ENCODE measurements at places on chromosomes 3 and 15.

GRCh38 chr3:16151109-16151508 is 23.4 kb upstream of the GALNT15 start:
- DNase-seq, result peak; percentile 59

DNA sequence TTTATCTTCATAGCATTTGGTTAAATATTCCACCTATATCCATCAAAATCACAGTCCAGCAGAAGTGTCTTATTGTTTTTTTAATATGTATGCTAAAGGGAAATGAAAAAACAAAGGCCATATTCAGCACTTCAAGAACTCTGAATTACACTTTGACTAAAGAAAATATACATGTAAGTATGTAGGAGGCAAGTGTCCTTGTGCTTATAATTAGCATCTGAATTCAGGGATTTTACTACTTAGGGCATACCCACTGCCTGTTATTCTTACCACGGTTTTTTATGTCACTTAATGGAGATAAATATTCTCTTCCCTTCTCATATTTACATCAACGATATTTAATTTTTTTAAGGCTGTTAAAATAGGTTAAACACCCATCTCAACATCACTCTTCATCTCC is 117.3 kb downstream of the TBC1D5 start:
- DNase-seq, result no peak

- no peak for DNase-seq
Measured at GRCh38 chr15:81195339-81195864, 1.3 kb upstream of the IL16 start.

- peak; percentile 16 for DNase-seq
Measured at GRCh38 chr3:114154321-114154821, 24.5 kb downstream of the DRD3 start.

DNA sequence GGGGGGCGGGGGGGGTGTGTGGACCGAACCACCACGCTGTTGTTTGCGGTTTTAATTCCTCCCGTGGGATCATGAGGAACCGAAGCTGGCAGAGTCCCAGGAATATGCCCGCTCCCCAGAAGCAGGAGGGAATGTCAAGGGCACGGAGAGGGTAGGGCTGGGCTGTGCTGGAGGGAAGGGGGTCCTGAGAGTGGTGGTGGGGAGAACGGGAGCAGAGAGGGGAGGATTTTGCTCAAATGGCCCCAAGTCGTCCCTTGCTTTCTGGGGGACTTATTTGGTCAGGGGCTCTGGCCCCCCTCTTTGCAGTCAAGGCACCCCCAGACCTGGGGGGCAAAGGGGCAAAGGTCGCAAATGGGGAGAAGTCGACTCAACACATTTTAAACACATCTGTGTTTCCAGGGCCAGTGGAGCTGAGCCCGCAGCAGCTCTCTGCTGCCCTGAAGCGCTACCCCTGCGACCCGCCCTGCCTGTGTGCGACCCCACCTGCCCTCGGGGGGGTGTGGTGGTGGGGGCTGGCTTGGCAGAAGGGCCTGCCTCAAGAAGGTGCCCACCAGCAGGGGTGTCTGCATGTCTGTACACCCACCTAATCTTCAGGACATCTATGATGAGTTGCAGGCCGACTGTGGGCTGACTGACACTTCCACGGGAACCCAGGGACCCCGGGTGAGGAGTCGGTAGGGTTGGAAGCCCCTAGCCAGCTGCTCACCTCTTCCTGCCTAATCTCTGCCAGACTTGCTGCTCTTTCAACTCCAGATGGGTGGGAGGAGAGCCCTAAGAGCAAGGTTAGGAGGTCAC is 602 bp upstream of the ATP2B2 start:
- DNase-seq, result no peak

GRCh38 chr15:35064576-35065190 is 20.4 kb downstream of the NANOGP8 start:
- no peak for DNase-seq

DNA sequence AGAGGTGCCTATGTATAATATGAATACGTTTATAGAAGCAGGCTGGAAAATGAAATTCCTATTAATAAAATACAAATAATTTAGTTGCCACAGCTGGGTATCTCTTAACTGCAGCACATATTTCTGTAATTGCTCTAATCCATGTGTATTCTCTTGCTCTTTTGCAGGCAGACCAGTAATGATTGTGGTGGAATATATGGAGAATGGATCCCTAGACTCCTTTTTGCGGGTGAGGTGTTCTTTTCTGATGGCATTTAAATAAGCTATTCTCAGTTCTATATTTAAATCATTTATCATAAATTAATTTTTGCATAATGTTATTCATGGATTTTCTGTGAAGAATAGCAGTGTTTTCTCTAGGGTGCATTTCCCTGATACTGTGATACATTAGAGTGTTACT is 153.9 kb upstream of the ARL6 start:
- DNase-seq, result no peak

GRCh38 chr3:129528589-129529100 is at the start of gene RHO:
TSS of gene RHO (plus strand) at chr3:129528639. CDS start at chr3:129528734, 95 bp downstream.
- DNase-seq, result no peak

DNA sequence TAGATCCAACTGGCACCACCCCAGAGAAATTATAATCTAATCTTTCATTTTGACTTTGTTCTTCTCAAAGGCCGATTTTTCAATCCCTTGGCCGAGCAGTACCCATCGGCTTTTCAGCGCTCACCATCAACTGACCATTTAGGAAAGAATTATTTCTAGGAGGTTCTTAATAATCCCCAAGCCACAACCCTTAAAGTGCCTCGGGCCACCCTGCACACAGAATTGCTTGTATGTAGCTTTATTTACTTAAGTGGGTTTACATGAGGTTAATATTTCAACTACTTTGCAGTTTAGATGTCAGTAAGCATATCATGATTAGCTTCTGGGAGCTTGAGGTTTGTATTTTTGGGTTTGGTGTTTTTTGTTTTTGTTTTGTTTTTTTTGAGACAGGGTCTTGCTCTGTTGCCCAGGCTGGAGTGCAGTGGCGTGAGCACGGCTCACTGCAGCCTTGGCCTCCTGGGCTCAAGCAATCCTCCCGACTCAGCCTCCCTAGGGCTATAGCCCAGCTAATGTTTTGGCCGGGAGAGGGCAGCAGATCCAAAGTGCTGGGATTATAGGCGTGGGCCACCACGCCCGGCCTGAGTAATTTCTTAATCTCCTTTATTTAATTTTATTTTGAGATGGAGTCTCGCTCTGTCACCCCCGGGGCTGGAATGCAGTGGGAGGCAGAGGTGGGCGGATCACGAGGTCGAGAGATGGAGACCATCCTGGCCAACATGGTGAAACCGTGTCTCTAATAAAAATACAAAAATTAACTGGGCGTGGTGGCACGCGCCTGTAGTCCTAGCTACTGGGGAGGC is 801 bp upstream of the CDAN1 start:
- peak; percentile 66 for DNase-seq

- no peak for DNase-seq
Measured at GRCh38 chr15:91102546-91103330, 2.7 kb downstream of the SV2B start.

DNA sequence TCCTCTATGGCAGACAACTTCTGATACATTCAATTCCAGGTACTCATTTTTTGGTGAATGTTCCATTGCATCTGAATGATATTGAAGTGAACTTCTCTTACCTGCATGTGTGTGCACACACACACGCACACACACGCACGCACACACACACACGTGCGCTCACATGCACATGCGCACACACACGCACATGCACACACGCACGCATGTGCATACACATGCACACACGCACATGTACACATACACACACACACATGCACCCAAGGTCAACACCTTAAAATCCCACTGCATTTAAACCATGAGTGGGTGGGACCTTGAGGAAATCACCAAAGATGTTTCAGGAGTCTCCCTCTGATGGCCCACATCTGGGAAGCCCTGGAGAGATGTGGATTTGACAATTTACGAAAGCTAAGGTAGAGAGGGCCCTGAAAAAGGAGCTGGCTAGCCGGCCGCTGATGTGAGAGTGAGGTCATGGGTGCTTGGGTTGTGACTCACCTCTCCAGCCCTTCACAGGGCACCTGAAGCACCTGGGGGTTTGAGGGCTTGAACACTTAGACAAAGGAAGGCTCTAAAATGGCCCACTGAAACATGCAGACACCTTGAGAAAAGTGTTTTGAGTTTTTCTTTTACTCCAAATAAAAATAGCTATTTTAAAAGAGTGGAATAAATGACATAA is 269.1 kb upstream of the LRRFIP2 start:
- no peak for DNase-seq

- no peak for DNase-seq
Measured at GRCh38 chr15:66622591-66623022, 56.8 kb upstream of the LCTL start.

- DNase-seq, result no peak
Measured at GRCh38 chr3:178671377-178671776, 135.1 kb downstream of the KCNMB2 start.

- DNase-seq, result no peak
Measured at GRCh38 chr15:68493629-68494028, 61.7 kb upstream of the ITGA11 start.

DNA sequence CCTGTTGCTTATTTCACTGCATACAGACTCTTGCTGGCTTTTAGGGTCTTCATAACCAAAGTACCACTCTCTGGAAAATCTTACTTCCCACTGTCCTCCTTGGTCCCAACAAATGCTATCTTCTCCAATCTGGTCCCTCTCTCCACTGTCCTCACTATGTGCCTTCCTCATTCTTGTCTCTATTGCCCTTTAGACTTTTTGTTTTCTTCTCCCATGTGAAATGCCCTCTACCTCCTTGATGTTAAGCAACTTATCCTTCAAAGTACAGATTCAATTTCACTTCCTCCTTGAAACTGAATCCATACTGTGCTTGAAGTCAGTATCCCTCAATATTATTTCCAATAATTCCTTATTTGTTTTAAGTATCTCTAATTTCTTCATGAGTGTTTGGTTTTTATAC is 60.8 kb downstream of the CGGBP1 start:
- DNase-seq, result no peak

DNA sequence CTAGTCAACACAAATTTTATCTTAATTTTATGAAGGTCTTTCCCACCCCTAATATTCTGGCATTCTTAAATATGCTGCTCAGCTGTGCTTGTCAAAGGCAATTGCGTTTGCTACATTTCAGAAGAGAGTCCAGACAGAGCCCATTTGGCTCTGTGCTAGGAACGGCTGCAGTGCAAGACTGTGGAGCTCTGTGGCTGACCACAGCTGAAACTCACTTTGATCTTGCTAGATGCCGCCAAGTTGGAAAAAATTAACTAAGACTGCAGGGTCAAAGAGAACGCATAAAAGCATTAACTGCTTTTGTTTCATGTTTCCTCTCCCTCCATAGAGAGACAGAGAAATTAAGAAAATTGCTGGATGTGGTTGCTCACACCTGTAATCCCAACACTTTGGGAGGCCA is 7.6 kb upstream of the PPP1R2 start:
- no peak for DNase-seq

GRCh38 chr15:75059607-75060006 is 36.2 kb downstream of the PPCDC start:
- DNase-seq, result no peak

GRCh38 chr3:124851136-124851535 is 36.0 kb downstream of the ITGB5 start:
- no peak for DNase-seq

GRCh38 chr3:170762064-170762463 is 107.9 kb downstream of the RPL22L1 start:
- no peak for DNase-seq

DNA sequence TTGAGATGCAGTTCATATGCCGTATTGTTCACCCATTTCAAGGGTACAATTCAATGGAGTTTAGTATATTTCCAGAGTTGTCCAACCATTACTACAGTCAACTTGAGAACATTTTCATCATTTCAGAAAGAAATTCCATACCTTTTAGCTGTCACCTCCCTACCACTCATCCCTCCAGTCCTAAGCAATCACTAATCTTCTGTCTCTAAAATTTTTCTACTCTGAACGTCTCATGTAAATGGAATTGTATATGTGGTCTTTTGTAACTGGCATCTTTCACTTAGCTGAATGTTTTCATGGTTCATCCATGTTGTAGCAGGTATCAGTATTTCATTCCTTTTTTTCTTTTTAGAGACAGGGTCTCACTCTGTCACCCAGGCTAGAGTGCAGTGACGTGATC is 51.1 kb downstream of the CMTM7 start:
- DNase-seq, result no peak

- no peak for DNase-seq
Measured at GRCh38 chr3:89521328-89521727, 413.9 kb downstream of the EPHA3 start.

DNA sequence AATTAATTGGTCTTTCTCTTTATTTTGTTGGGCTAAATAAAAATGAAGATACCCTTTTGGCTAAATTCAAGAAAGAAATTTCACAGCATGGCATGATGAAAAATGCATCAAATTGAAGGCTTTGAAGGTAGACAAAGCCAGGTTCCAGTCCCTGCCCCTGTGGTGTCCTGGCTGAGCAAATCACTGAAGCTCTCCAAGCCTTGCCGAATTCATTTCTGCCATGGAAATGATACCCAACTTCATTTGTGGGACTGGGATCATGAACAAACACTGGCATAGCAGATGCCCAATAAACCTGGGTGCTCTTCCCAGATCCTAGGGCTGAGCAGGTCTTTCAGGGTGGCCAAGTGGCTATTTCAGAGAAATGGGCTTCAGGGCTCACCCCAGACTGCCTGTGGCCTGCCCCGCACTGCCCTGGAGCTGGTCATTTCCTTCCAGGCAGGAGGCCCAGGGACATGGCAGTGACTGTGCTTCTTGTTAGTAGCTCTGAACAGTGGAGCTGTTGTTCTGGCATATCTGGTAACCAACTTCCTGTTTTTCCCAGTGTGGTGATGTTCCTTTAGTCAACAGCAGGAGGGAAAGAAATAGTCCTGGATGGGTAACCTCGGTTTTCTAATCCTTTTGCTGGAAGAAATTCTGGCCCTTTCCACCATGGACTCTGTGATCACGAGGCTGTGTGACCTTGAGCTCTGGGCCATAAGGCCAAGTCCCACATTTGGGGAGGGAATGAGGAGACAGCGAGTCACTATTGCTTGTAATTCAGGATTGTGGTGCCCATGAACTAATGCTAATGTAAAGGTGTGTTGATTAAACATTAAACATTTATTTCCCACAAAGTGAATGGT is 47.6 kb downstream of the CTDSPL start:
- DNase-seq, result no peak

- no peak for DNase-seq
Measured at GRCh38 chr15:71465131-71465955, 345.0 kb upstream of the NR2E3 start.

DNA sequence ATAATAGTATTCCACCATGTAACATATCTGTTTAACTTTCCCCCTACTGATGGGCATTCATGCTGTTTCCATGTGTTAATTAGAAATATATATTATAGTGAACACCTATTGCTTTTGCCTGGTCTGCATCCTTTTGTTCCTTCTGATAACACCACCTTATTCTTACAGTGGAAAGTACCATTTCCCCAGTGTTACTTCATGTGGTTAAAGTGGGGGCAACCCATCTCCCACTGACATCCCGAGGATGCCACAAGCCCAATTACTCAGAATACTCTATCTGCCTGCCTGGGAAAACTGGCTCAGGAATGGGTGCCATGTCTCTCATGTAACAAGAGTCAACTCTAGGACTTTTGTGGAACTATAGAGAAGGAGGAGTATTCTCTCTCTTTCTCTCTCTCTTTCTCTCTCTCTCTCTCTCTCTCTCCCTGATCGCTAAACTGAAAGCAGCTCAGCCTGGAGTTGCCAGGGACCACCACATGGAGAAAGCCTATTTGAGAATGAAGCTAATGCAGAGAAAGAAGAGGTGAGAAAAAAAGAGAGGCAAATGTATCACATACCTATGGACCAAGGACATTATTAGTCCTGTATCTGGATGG is 66.4 kb upstream of the PPIB start:
- no peak for DNase-seq

Measured in Karpas-422 (cell line).